ENCODE measurements at places on chromosomes 5 and 9.

DNA sequence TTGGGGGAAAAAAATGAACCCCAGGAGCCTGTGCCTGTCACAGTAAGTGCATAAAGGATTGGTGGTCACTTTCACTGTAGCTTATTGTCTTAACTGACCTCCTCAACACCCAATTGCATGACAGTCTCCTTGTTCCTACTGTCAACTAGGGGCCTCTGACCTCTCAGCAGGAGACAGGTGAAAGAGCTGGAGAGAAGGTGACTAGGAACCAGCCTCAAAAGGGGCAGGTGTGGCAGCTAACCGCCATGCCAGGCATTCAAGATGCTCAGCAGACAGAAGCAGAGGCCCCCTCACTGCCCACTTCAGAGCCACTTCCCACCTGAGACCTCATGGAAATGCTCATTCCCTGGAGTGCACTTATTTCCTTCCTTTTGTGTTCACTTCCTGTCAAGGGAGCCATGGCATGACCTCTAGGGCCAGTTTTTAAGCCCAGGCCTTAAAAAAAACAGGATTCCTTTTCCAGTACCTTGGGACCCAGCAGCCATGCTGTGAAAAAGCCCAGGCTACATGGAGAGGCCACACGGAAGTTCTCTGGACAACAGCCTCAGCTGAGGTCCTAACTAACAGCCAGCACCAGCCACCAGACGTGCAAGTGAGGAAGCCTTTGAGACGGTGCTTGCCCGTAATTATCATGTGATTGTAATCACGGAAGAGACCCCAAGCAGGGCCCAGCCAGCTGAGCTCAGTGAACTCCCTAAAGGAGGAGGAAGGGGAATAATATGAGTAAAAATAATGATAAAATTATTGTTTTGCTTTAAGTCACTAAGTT, 74.9 kb downstream of the NSUN2 start:
- DNase-seq = no peak

- DNase-seq = no peak
These were observed 65.8 kb upstream of the DAPK1 start for GRCh38 chr9:87431837-87432236.

DNA sequence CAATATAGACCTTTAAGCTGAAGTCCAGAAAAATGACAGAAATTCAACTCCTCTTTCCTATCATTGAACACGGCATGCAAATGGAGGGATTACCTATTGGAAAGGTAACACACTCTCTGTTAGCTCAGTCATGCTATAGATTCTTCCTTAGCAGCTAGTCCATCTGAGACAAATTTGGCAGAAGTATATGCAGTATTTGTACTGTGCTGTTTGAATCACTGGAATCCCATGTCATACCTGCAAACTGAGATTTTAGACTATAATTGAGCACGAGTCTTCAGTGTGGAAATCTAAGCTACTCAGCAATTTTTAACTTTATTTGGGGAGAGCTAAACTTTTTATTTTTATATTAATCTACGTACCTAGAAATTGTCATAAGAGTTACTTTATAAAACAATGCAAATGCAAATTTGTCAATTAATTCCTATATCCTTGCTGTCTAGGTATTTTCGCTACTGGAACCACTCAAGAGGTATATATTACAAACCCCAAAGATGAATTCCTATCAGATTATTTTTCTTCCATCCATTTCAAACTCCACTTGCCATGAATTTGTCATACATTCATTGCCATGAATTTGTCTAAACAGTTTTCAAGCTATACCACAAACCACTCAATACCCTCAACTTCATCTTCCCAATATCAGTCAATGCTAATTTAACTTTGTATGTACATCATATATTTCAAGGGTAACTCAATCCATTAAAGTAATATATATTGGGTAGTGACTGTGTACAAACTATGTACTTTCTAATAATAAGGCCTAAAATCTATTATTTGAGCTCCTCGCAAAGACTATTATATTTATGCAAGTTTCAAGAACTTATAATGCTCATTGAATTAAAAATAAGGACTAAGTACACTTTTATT, 224.8 kb downstream of the MEF2C start:
- DNase-seq = no peak

DNA sequence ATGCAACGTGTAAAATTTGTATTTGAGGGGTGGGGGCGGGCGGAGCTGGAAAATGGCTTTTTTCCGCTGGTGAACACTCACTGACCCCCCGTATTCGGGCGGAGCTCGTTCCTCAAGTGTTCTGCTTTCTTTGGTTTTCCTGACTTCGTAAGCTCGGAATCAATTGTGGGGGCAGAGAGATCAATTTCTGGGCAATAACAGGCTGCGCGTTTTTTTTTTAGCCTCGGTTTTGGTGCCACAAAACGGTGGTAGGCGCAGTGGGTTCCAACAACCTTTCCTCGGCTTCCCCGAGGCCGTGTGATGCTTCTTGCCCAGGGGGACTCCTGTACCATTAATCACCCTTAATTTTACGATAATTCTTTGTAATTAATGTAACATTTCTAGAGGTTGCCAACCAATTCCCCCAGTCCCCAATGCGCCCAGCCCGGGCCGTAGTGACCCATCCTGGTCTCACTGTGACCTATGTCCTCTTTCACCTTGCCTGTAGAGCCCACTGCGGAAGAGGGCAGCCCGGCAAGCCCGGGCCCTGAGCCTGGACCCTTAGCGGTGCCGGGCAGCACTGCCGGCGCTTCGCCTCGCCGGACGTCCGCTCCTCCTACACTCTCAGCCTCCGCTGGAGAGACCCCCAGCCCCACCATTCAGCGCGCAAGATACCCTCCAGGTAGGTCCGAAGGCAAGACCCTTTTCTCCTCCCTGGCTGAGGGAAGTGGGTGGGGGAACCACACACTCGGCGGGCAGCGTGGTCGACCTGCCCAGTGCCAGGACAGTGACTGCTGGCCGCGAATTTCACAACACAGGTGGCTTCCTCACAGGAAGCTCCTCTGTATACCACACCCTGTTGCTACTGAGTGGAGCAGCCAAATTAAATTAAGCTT, 3.7 kb downstream of the NR4A3 start:
- DNase-seq = no peak

DNA sequence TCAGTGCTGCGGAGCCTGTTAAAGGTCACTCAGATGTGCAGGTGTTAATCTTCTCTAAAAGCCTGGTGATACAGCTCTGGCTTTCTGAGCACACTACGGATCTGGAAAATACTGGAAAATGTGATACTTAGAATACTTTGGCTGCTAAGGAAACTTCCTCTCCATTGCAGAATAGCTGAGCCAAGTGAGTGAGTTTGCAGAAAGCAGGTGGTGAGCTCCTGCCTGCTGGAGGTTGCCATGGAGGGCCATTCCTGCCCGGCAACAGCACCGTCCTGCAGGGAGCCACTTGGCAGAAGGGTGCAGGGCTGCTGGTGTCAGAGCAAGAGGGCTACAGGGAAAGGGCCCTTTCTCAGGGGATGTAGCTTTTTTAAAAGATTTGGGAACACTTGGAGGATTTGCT, 40.7 kb downstream of the SECISBP2 start:
- no peak for DNase-seq

DNA sequence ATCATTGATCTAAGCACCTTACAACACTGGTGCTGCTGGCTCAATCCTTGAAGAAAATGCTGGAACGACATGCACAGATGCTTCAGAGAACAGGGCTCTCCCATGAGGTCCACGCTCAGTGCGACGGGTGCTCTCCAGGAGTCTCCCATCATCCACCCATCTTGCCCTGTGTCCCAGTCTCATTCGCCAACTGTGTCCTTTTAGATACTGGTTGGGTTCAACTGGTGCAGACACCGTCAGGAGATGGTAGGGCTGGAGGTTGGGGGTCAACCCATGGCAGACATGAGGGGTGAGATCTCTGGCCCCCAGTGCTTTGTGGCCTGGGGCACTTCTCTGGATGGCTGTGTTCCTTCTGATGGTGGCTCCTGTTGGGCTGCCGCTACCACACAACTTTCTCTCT, 1.6 kb upstream of the OBP2B start:
- no peak for DNase-seq

DNA sequence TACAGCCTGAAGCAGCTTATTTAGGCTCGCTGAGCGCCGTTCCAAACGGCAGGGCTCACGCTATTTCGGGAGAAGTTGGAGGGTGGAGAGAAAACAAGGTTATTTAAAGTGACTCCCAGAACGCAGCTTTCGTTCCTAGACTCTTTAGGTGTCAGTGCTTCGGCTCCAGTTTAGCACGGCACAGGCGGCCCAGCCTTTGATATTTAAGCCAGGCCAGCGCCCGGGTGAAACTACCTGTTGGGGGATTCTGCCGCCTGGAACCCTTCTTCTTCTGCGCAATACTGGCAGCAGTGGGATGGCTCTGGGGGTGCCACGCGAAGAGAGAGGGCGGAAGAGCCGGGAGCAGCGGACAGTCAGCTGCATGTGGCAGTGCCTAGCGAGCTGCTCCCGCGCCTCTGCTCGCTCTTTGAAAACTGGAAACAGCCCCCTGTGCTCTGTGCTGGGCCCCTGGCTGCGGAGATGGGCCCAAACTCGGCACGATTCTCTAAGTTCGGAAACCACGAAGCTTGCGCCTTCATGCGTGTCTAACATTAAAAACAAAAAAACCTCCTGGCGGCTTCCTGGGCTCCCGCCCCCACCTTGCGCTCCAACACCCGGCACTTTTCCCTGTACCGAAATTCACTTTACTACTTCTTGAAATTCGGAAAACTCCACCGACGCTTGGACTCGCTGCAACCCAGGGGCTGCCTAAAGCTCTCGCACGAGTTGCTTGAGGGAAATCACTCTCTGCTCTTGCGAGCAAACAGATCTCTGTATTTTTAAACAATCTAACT, 34.6 kb upstream of the NFIB start:
- no peak for DNase-seq

DNA sequence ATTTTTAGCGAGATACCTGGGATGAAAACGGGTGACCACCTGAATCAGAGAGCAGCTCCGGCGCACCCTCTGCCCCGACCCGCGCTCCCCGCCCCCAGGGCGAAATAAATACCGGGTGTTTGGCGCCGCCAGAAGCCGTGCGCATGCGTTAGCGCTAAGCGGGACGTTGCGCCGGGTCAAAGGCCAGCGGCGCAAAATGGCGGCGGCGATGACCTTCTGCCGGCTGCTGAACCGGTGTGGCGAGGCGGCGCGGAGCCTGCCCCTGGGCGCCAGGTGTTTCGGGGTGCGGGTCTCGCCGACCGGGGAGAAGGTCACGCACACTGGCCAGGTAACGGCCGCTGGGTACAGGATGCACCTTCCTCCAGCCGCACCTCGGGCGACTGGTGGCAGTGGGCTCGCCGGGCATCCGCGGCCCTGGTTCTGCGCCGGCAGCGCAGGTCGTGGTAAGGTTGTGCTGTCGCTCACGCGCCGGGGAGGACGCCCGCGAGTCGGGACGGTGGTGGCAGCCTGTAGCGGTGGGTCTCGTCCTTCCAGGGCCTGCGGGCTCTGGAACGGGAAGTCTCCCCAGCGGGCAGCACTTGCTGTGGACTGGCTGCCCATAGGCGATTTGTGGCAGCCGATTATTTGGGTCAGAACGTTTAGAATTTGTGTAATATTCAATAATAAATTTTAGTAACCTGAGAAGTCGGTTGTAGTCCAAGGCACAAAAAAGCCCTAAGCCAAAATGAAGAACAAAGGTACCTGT, at the start of gene NDUFS6:
TSS of gene NDUFS6 (plus strand) at position 186 of the 745 bp plus-strand sequence. CDS start at position 197, 11 bp downstream.
- DNase-seq = peak; percentile 72

GRCh38 chr9:128409978-128410377, 10.7 kb upstream of the CERCAM start:
- DNase-seq = no peak

DNA sequence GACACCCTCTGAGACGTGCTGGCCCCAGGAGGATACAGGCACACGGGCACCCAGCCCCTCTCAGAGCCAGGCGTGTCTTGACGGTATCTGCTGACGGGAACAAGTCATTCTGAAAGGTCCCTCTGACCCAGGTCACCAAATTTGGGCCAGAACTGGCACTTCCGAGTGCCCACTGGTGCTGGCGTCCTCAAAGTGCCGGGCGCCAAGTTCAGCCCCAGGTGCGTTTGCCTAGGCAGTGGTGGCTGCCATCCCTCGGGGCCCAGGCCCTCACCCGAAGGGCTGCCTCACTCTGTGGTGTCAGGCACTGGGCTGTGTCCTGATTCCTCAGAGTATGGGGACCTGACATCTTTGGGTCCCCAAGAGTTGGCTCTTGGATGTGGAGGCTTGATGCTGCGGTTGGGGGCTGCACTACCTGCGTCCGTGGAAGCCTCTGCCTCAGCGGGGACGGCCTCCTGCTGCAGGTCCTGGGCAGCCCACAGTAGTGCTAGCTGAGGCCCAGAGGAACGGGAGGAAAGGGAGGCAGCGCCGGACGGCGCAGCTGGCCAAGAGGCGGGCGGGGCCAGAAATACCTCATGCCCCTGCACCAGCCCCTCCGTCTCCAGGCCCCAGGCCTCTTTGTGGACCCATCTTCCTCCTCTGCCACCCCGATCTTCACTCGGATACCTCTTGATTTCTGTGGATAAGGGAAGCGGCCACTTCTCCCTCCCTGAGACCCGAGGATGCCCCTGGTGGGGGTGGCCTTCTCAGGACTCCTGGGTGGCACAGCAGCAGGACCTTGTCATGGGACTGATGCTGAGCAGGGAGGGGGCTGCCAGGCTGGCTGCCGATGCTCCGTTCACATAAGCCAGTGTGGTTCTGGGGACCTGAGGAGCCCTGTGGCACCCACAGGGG, 109.4 kb upstream of the LMX1B start:
- no peak for DNase-seq

GRCh38 chr5:55919625-55920024, 68.5 kb downstream of the IL31RA start:
- no peak for DNase-seq

- DNase-seq = peak; percentile 59
These were observed 132.0 kb upstream of the WWC1 start for GRCh38 chr5:168159425-168159824.

DNA sequence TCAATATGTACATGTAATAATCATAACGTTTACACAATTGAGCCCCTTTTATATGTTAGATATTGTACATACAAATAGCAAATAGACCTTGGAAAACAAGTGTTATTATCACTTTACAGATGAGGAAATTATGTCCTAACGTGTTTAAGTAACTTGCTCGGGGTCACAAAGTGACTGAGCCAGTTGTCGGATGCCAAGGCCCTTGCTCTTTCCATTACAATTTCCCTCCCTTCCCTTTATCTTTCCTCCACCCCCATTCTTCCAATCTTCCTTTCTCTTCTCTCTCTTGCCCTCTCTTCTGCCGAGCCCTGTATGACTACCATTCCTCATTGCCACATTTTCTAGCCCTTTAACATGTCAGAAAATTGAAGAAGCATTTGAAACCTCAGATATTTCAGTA, 34.4 kb upstream of the RAD23B start:
- DNase-seq = no peak

- no peak for DNase-seq
These were observed 16.3 kb upstream of the DENND1A start for GRCh38 chr9:123946101-123946821.

GRCh38 chr5:177494346-177495195, 2.8 kb downstream of the PDLIM7 start:
- DNase-seq = peak; percentile 68

- DNase-seq = no peak
These were observed 125.1 kb downstream of the ESM1 start for GRCh38 chr5:54860321-54860720.

Measured in CD4-positive, alpha-beta T cell treated with Interferon gamma for 1 hour (primary cell).